ENCODE measurements at places on chromosomes 7 and 10.

DNA sequence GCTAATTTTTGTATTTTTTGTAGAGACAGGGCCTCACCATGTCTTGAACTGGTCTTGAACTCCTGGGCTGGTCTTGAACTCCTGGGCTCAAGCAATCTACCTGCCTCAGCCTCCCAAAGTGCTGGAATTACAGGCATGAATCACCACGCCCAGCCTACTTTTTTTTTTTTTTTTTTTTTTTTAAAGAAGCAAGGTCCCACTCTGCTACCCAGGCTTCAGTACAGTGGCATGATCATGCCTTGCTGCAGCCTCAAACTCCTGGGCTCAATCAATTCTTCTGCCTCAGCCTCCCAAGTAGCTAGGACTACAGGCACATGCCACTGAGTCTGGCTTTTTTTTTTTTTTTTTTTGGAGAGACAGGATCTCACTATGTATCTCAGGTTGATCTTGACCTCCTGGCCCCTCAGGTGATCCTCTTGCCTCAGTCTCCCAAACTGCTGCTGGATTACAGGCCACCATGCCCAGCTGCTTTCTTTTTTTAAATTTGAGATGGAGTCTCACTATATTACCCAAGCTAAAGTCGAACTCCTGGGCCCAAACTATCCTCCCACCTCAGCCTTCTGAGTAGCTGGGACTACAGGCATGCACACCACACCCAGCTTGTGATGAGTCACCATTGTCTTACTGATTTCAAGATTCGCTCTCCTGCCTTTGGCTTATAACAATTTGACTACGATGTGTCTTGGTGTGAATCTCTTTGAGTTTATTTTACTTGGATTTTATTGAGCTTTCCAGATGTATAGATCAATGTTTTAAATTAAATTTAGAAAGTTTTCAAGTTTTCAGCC, 9.0 kb downstream of the RPEL1 start:
- no peak for DNase-seq

GRCh38 chr10:127880557-127880956, 12.2 kb downstream of the CLRN3 start:
- DNase-seq = no peak

DNA sequence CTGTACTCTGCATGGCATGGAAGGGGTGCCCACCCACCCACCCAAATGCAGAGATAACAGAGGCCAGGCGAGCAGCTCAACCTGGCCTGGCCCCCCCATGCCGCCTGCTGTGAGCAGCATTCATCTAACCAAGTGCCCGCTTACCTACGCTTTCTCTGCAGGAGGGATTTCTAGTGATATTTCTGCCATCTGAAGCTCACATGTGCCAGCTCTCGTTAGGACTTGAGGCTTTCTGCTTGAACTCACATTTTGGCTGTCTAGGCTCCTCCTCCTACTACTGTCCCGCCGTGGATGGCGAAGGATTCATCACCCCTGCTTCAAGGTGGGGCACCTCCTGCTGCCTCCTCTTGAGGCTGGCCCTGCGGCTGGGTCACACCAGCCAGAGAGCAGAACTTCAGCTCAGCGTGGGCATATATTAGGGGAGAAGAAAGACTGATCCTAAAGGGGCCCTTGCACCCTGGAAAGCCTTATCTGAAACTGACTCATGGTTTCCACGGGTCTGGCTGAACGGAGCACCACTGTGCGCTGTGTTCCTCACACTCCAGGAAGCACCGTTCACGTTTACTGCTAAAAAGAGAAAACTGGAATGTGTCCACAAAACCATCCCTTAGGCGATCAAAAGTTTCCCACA, 45.5 kb downstream of the CTBP2 start:
- DNase-seq = no peak

- DNase-seq = no peak
Observed at GRCh38 chr10:24901686-24902399, 50.6 kb downstream of the PRTFDC1 start.

DNA sequence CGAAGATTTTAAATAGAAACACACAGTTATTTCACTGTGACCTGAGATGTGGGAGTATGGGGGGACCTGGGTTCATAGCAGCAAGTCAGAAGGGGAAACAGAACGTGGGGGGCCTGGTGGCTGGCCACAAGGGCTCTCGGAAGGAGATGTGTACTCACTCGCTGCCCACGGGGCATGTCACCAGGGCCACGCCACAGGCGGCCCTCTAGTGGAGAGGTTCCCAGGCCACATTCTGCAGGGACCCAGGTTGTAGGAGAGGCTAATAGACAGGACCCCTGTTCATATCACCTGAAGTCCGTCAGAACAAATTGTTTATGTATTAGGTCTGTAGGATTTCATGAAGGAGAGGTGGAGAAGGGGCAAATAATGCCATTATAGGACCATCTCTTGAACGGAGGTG, 25.1 kb upstream of the SVOPL start:
- no peak for DNase-seq

DNA sequence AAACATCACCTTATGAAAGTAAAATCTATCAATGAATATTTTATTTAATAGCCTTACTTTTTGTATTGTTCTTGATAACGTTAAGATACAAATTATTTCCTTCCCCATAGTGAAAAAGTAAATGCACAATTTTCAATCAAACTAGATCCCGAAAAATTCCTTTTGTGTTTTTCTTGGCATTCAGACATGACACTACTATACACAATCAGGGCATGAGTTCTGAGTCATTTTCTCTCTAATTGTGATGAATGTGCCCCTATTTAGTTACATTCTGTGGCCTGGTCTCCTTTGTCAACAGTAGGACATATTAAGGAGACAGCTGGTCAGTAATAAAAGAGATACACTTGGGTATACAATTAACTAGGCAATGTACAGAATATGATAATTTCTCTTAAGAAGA, 19.8 kb downstream of the COL1A2 start:
- no peak for DNase-seq

DNA sequence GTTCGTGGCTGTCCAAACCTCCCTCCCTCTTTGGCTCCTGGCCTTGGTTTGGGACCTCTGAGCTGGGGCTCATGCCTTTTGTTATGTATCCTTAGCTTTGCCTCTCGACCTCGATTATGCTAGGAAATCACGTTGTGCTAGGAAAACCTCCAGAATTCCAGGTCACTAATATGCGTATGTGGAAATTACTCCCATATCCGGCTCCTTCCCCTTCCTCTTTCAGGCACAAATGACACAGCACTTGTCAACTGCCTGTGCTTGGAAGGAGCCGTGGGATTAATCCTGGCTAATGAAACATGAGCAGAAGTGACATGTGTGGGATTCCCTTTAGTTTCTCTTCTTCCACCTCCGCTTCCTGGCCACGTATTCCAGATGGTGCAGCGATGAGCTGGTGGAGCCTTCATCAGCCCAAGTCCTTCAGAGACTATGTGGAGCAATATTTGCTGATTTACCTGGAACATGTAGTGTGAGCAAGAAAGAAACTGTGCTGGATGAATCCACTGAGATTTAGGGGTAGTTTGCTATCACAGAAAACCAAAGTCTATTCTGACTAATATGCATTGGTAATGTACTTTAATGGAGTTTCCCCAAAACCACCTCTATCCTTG, 149.2 kb downstream of the REEP3 start:
- no peak for DNase-seq

- no peak for DNase-seq
Observed at GRCh38 chr7:98185101-98185500, 26.1 kb upstream of the BHLHA15 start.

DNA sequence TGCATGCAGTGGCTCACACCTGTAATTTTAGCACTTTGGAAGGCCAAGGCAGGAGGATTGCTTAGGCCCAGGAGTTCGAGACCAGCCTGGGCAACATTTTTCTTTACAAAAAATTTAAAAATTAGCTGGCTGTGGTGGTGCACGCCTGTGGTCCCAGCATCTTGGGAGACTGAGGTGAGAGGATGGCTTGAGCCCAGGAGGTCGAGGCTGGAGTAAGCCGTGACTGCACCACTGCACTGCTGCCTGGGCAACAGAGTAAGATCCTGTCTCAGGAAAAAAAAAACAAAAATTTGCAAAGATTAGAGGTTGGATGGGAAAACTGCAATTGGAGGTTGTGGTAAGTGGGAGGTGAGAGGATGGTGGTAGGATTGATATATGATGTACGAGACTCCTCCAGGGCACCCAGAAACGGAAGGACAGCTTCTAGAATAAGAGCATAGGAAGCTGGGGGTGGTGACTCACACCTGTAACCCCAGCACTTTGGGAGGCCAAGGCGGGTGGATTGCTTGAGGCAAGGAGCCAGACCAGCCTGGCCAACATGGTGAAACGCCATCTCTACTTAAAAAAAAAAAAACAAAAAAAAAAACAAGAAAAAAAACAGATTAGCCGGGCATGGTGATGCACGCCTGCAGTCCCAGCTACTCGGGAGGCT, 19.1 kb upstream of the PARP12 start:
- DNase-seq = no peak

DNA sequence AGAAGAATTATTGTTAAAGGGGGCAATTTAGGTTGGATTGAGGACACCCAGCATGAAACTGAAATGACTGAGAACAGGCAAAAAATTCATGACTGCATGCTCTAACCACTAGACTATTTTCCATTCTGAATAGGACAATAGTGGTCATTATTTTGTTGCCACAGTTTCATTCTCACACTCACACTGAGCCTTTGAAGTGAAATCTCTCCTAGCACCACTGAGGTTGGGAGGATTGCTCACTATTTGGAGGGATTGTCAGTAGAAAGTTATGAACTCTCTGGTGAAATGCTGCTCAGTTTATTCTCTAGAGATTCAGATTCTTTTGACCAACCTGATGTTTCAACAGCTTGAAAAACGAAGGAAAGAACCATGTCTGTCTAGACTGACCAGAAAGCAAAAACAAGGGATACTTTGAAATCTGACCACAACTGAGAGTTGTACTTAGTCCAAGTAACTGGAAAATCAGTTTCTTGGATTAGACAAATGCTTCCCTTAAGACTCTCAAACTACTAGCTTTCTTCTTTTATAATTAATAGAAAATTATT, 191.2 kb downstream of the DYNC1I1 start:
- DNase-seq = no peak
